ENCODE measurements at places on chromosomes 4 and X.

- H3K4me1 ChIP-seq: peaks cover 19% of the 10 kb centered on the region
- peaks cover 3% of the 10 kb centered on the region for H3K36me3 ChIP-seq
- H3K27ac ChIP-seq: no peak overlapping the region
These were observed 7.6 kb upstream of the XPNPEP2 start for GRCh38 chrX:129731228-129731627.

GRCh38 chr4:60745800-60746571 lies 454.1 kb upstream of the ADGRL3 start:
- no peak overlapping the region for H3K4me3 ChIP-seq
- H3K27ac ChIP-seq: no peak overlapping the region
- no peak for DNase-seq
- H3K27me3 ChIP-seq: no peaks in the 10 kb centered on the region
- H3K36me3 ChIP-seq: no peaks in the 10 kb centered on the region

- H3K4me3 ChIP-seq: no peak overlapping the region
- H3K27me3 ChIP-seq: peaks cover 43% of the 10 kb centered on the region
- H3K27ac ChIP-seq: no peak overlapping the region
- no peak for DNase-seq
- no peaks in the 10 kb centered on the region for H3K4me1 ChIP-seq
- no peaks in the 10 kb centered on the region for H3K36me3 ChIP-seq
These were observed 188.4 kb downstream of the SHROOM3 start for GRCh38 chr4:76623217-76624045.

DNA sequence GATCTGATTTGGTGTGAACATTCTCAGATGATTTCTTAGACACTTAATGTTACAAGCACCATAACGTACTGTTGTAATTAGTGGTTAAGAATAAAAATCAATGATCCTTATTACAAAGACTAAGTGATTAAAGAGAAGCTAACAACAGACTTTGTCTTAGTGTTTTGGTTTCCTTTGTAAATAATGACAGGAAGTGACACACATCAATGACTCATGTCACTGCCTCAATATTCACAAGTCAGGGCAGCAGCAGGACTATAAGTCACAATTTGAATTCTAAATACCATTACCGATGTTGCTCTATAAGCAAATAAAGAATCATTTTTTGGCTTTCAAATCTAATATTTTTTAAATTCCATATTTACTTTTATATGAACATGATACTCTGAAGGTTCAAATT lies 115.8 kb upstream of the FAT4 start:
- no peaks in the 10 kb centered on the region for H3K36me3 ChIP-seq
- H3K4me3 ChIP-seq: no peak overlapping the region
- no peak for DNase-seq
- no peaks in the 10 kb centered on the region for H3K4me1 ChIP-seq
- H3K27ac ChIP-seq: no peak overlapping the region

GRCh38 chr4:87982036-87982435 lies 6.5 kb downstream of the SPP1 start:
- no peak overlapping the region for H3K4me3 ChIP-seq
- no peak for DNase-seq
- H3K27me3 ChIP-seq: peaks cover 23% of the 10 kb centered on the region
- H3K27ac ChIP-seq: no peak overlapping the region
- no peaks in the 10 kb centered on the region for H3K4me1 ChIP-seq

GRCh38 chr4:121411151-121411744 lies 30.4 kb upstream of the QRFPR start:
- H3K4me1 ChIP-seq: no peaks in the 10 kb centered on the region
- H3K27me3 ChIP-seq: peaks cover 8% of the 10 kb centered on the region
- H3K36me3 ChIP-seq: no peaks in the 10 kb centered on the region
- no peak overlapping the region for H3K4me3 ChIP-seq
- H3K27ac ChIP-seq: no peak overlapping the region
- DNase-seq: no peak
